ENCODE measurements at places on chromosomes 13 and 19.

GRCh38 chr19:48490981-48491792, 20.4 kb downstream of the LMTK3 start:
- DNase-seq, result no peak

GRCh38 chr19:34273121-34273520, 18.8 kb downstream of the GARRE1 start:
- DNase-seq, result no peak

GRCh38 chr19:58393725-58394033, 1.8 kb upstream of the RNF225 start:
- DNase-seq, result no peak

DNA sequence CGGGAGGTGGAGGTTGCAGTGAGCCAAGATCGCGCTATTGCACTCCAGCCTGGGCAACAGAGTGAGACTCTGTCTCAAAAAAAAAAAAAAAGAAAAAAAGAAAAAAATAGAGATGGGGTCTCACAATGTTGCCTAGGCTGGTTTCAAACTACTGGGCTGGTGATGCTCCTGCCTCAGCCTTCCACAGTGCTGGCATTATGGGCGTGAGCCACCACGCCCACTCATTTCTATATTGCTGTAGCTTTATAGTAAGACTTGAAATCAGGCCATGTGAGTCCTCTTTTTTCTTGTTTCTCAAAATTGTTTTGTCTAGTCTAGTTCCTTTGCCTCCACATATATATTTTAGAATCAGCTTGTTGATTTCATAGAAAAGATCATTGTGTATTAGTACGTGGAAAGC, 18.3 kb downstream of the DNM2 start:
- DNase-seq, result no peak

- peak; percentile 43 for DNase-seq
Observed at GRCh38 chr19:57814505-57815246, at the start of gene ZNF552. Gene ZNF552, minus strand, starts transcription at chr19:57814913. Its CDS starts 170 bp downstream, at chr19:57814743.

DNA sequence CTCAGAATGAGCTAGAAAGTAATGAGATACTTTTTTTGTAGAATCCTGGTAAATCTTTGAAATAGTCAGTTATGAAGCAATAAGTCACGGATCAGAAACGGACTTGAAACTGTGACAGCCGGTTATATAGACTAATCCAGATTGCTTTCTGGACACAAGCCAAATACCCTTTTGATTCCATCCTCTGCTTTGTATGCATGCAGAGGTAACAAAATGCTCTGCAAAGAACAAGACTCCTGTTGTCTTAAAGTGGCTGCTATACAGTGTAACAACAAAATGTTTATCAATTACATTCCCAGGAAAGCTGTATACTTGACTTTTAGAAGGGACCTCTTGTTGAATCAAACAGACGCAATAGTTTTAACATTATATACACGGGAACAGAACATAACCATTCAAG, 66.5 kb upstream of the STARD13 start:
- DNase-seq, result no peak

DNA sequence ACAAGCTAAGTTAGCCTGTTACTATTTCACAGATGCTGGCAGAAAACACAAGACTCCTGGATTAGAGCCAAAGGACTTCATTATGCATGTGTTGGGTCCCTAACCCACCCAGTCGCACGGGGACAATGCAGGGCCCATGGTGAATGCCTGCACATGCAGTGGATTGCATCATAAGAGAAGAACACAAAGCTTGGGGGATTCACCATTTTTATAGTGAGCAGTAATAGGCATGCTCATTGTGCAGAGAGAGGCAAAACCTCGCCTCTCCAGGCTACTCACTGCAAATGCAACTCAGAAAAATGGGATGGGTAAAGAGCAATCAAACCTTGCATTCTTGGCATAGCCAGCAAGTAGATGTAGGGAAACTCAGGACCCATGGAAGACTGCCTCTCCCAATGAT, 115.8 kb downstream of the DIAPH3 start:
- DNase-seq, result no peak

DNA sequence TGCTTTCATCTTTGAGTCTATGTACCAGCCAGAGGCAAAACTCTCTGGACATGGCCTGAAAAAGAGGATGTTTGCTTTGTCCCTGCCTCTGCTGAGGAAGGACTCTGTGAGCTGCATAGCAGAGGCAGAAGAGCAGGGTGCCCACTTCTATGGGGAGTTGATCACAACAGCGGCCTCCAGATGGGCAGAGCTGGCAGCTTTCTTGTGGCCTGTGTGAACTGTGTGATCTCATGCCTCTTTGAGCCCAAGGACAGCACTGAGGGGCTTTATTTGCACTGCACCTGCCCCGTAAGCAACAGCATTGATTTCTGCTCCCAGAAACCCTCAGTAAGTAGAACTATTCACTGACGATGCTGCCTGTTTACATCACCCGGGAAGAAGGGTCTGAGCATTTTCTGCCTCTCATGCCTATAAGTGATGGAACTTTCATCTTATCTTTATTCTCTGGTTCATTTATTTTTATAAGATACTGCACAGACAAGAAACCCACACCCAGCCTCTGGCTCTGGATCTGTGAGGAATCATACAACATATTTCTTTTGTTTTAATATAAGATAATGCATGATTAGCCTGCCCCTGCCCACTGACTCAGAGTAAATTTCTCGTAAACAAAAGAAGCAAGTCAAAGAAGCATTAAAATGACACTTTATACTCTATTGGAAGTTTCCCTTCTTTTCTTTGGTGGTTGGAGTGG, 244.2 kb upstream of the SOX21 start:
- no peak for DNase-seq

GRCh38 chr13:78306519-78307206, 296.7 kb downstream of the POU4F1 start:
- no peak for DNase-seq

DNA sequence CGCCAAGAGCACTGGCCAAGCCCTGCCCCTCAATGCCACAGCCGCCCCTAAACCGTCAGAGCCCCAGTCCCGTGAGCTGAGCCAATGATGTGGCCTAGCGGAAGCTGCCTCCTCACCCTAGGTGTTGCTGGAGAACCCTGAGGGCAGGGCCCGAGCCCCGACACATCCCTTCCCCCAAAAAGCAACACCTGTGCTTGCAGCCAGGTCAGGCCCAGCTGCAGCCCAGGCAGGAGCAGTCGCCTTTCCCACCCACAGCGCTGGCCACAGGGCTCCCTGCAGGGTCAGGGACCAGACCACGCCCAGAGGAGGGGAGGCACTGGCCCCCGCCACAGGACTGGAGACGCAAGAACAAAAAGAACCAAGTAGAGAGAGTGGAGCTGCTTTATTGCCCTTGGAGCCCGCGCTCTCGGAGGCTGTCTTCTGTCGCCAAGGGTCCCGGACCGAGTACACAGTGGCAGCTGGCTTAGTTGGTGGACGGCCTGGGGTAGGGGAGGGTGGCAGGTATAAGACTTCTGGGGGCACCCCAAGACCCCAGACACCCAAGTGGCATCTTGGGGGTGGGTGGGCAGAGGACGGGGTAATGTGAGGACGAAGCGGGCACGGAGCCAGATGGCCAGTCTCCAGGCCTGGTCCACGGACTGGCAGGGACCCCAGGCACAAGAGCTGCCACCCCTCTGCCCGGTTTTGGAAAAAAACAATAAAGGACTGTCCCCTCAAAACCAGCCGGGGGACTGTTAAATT, 3.3 kb downstream of the P2RY11 start:
- DNase-seq, result no peak

- DNase-seq, result no peak
Observed at GRCh38 chr19:16591803-16592556, 19.8 kb upstream of the SLC35E1 start.

DNA sequence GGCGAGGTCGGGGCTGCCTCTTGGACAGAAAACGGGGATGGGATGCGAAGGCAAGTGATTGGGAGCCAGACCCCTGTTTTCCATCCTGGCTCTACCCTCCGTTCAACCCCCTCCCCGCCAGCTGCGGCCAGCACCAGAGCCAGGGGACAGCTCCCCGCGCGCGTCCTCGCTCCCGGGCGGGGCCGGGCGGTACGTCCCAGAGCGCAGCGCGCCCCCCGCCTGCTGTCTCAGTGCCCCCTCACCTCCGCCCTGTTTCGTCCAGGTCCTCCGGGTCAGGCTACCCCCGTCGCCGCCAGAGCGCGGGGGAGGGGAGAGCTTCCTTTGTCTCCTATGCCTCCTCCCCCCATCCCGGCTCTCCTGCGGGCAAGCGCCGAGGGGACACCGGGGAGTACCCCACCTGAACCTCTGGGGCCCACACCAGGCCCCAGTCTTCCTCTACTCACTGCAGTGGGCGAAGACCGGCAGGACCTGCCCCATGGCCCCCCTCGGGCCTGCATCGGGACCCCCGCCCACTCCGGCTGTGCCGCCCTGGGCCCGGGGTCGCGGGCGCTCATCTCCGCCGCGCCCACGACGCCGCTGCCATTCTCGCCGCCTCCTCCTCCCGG, 396 bp downstream of the RTN2 start:
- no peak for DNase-seq

- DNase-seq, result peak; percentile 30
Observed at GRCh38 chr13:20924758-20925394, 22.3 kb upstream of the XPO4 start.

GRCh38 chr13:46321494-46322225, 65.4 kb downstream of the RUBCNL start:
- peak; percentile 45 for DNase-seq

DNA sequence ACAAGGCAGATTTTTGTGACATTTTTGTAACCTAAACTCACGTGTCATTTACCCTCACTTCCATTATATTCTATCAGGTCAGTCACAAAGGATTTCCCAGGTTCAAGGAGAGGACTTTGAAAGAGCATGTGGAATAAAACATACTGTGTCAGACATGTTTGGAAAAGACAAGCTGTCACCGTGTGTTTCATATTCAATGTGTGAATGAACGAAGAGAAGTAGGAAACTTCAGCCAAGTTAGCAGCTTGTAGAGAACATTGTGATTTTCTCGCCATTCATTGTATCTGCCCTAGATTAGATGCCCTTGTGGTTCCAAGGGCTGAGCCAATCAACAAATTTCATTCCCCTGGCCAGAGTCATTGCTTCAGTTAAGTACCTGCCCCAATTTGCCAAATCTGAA, 2288.9 kb upstream of the PCDH20 start:
- DNase-seq, result no peak

DNA sequence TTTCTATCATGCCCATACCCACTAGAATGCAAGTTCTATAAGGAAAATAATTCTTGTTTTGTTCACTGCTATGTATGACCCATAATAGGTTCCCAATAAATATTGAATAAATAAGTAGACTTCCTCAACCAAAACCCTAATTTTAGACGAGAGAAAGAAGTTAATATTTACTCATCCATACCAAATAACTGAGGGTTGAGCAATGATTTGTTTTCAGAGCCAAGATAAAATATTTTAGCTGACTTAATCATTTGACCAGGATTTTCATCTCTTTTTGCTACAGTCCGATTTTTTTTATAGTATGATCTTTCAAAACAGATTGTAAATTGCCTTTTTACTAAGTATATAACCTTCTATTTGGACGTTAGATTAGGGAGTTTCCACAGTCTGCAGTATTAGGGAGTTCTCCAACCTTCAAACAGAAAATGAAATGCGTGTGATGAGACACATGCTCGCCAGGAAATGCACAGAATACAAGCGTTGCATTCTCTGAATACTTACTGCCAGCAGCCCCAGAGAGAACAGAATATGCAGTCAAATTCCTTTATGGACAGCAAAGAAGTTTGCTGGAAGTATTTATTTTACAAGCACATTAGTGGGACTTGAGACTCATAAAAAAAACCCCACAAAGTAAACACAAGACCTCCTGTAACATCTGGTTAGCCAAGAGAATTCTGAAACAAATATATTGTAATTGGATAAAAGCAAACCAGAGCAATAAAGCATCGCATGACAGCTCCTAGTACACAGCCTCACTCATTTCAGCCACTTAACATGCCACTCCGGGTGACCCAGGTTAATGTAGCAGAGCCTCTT, 230.0 kb downstream of the MYO16 start:
- DNase-seq, result no peak

GRCh38 chr13:54078271-54078870, 1049.8 kb downstream of the OLFM4 start:
- DNase-seq, result no peak

- DNase-seq, result no peak
Observed at GRCh38 chr19:1377965-1378785, 5.5 kb upstream of the NDUFS7 start.

GRCh38 chr13:37263871-37264270, 158.4 kb upstream of the CSNK1A1L start:
- no peak for DNase-seq

- no peak for DNase-seq
Observed at GRCh38 chr13:103656311-103656710, 590.1 kb upstream of the SLC10A2 start.

DNA sequence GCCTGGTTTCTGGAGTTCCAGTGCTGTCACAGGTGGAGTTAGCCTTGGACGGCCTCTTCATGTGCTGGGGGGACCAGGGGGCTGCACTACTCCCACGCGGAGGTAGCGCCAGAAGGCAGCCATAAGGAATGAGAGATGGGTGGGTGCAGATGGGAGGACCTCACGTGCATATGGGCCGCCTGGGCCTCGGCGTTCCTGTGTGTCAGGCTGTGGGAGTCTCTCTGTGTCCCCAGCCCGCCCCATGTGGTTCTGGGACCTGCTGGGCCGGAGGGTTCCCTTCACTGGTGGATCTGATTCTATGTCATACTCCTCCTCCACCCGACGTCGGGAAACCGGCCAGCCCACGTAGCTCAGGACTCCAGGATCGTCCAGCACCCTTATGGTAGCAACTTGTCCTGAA, 149.0 kb upstream of the SOX1 start:
- no peak for DNase-seq

DNA sequence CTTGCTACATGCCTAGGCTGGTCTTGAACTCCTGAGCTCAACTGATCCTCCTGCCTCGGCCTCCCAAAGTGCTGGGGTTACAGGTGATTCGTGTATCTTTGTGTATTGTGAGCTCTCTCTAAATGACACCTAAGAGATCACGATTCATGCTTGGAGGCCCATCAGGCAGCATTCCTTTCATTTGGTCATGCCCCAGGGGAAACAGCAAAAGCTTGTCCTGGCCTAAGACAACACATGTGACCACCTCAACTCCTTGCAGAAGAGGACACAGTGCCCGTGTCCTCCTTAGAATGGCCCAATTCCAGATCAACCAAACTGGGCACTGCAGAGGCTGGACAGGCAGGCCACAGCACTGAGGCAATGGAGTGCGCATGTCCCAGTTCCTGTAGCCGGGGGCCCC, 32.5 kb downstream of the ZC3H4 start:
- no peak for DNase-seq

DNA sequence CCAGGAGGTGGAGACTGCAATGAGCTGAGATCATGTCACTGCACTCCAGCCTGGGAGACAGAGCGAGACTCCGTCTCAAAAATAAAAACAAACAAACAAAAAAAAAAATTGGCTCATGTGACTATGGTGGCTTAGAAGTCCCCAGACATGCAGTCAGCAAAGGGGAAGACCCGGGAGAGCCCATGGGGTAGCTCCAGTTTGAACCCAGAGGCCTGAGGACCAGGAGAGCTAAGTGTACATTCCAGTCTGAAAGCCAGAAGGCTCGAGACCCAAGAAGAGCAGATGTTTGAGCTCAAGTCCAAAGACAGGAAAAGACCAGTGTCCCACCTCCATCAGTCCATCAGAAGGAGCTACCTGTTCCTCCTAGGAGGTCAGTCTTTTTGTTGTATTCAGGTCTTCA, 175.2 kb downstream of the TSHZ3 start:
- no peak for DNase-seq

- DNase-seq, result no peak
Observed at GRCh38 chr19:3670796-3671679, 29.2 kb downstream of the PIP5K1C start.
